D341Med (cell line): ENCODE measurements at places on chromosomes 5 and 9.

GRCh38 chr9:109912726-109913460 is 132.9 kb downstream of the PALM2AKAP2 start:
- DNase-seq: no peak

DNA sequence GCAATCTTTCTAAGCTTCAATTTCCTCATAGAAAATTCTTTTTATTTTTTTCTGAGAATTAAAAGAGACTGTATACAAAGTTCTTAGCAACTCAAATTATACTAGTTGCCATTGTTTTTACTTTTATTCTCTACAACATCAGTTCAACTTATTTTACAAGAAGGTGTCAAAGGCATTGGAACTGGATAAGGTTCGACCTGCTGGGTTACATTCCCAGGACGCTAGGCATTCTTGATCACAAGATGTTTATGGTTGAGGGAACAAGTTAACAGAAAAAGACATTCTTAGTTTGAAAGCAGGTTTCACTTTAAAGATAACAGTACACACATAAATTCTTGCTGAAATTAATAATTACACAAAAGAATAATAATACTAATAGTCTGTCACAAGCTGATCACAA is 163.5 kb upstream of the SNX2 start:
- DNase-seq: no peak

DNA sequence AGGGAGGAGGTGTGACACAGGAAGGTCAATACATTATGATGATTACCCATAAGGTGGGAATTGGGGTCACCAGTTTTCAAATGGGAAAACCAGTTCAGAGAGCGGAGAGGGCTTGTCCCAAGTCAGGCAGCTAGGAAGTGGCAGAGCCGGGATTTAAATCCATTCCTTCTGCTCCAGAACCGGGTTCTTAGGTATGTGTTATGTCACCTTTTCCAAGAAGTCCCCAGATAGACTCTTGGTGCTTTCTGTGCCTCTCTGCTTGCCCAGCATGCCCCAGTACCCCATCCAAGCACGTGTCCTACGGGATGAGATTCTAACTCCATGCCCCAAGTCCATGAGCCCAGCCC is 69.9 kb downstream of the LMX1B start:
- no peak for DNase-seq

GRCh38 chr9:93290495-93291434 is 106.8 kb downstream of the WNK2 start:
- DNase-seq: peak; percentile 46

DNA sequence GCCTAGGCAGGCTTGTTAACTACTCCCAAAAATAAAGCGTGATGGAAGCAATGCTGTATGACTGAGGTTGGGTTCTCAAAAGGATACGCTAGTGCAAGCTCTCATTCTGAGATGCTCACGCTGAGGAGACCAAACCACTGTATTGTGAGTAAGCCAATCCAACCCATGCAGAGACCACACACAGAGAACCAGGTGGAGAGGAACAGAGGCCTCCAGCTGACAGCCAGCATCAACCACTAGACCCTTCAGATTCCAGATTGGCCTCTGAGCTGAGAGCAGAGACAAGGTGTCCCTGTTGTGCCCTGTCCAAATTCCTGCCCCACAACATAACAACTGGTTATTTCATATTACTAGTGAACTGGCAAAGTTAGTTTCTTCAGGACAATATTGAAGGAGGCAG is 4.5 kb downstream of the TSTD2 start:
- no peak for DNase-seq

GRCh38 chr5:158384535-158385481 is 525.9 kb upstream of the CLINT1 start:
- no peak for DNase-seq

GRCh38 chr5:55894135-55894534 is 43.0 kb downstream of the IL31RA start:
- no peak for DNase-seq

- no peak for DNase-seq
These were observed 11.9 kb downstream of the HAND1 start for GRCh38 chr5:154466147-154466546.

GRCh38 chr5:11407556-11408145 is 496.6 kb downstream of the CTNND2 start:
- DNase-seq: no peak

- no peak for DNase-seq
These were observed 63.4 kb upstream of the TRIM32 start for GRCh38 chr9:116623715-116624114.

DNA sequence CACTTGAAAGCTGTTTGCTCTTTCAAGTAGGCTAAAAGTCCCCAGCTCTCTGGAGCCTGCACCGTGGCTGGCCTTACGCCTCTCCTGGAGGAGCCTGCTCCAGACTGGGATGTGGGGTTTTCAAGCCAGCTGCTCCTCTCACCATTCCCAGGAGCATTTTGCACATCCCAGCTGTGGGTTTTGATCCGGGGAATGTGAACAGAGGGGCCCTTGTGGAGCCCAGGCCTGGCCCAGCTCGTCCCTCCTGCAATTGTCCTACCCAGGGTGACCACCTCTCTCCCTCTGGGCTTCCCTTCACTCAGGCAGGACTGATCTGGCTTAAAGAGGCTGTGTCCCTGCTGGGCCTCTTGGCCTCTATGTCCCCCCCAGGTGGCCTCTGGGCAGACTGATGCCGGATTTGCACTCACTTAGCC is 32.5 kb upstream of the TIFAB start:
- DNase-seq: no peak

GRCh38 chr9:5354184-5354583 is 14.5 kb upstream of the RLN1 start:
- no peak for DNase-seq
